Neural progenitor cell (in vitro differentiated cells): ENCODE measurements at places on chromosomes 2 and 18.

- DNase-seq: peak; percentile 24
These were observed 57.7 kb upstream of the MAP4K3 start for GRCh38 chr2:39494784-39495251.

- DNase-seq: no peak
These were observed 88.4 kb upstream of the CRIM1 start for GRCh38 chr2:36267194-36267593.

- no peak for DNase-seq
These were observed 456.7 kb downstream of the SOX11 start for GRCh38 chr2:6148882-6149281.

- DNase-seq: no peak
These were observed 182.4 kb downstream of the SUCLG1 start for GRCh38 chr2:84276590-84277255.

- no peak for DNase-seq
These were observed 2.8 kb downstream of the SYT4 start for GRCh38 chr18:43274526-43274925.

GRCh38 chr2:111537078-111537655, 346.8 kb downstream of the ANAPC1 start:
- DNase-seq: no peak

DNA sequence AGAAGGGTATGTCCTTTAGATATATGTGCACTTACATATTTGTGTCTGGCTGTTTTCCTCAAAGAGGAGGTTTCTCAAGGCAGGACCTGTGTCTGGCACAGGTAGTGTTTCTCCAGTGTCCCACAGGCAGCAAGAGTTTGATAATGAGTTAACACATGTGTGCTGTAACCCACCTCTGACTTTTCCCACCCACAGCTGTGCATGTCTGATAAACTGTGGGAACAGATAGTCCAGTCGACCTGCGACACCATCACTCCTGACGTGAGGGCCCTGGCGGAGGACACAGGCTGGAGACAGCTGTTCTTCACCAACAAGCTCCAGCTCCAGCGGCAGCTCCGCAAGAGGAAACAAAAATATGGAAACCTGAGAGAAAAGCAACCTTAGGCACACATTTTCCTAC, 58.2 kb downstream of the SLC16A14 start:
- no peak for DNase-seq

DNA sequence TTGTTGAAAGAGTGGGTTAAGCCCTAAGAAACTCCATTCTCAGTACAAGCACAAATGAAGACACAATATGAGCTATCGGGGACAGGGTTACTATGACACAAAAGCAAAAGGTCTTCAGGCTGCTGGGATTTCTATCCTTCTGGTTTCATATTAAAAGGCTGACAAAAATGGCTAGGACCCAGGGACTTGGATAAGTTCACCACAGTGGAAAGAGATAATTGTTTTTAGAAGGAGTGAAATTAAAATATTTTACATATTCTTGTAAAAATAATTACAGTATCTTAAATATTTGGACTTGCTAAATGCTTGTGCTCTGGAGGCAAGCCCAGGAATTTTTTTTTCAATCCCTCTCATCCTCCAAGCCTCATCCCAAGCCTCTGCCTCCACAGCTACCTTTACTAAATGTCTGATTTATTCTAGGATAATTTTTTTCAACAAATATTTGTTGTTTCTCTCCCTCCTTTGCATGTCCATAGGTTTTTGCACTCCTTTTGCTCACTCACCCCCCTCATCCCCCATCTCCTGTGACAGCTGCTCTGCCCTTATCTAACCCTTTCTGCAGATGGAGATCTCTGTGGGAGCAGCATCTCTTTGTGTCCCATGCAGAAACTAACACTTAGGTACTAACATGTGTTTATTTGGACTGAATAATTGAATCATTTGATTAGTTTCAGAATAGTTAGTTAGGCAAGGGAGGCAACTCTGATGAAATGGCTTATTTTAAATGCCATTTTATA, 47.8 kb upstream of the NABP1 start:
- no peak for DNase-seq

DNA sequence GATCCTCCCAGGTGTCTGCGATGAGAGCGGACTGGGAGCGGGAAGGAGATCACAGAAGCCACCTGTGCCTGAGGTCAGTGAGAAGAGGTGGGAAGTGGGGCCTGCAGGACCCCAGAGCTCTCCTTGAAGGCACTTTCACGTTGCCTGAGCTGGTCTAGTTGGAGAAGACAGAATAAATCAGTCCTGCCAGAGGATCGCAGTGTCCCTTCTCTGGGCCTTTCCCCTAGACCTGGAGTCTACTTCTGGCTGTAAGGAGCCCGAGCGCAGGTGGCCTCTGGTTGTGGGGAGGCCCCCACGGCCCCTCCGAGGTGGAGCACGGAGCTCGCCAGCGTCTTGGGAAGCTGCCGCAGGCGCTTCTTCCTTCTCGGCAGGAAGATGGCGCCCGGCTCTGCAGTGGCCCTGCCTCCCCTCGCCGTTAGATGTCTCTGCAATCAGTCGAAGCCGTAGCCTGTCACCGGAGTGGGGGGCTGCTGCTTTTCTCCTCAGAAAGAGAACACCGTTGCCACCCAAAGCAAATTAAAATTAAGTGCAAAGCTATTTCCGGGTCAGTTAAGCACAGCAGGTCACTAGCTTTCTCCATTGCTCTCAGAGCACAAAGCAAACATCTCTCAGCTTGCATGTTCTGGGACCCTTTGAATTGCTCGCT, 212.0 kb upstream of the MYT1L start:
- DNase-seq: peak; percentile 66

GRCh38 chr2:65103013-65103715, 26.7 kb downstream of the RAB1A start:
- DNase-seq: peak; percentile 14

DNA sequence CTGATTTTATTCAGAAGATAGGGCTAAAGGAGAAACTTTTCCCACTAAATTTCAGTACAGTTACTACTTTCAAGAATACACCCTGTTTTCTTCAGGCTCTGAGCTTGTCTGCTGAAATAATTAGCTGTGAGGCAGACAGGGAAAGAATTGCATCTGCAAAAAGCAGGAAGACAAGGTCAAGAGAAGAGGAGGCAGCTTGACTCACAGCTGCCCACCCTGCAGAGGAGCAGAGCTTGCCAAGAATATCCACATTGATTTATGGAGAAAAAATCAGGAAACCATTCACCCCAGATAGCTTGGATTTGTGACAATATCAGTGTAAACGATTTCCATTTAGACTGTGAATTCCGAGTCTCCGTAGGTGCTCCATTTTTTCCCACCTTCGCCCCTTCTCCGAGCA, 49.0 kb downstream of the ACTR2 start:
- DNase-seq: no peak

GRCh38 chr2:178482437-178482836, 2.2 kb downstream of the PLEKHA3 start:
- no peak for DNase-seq

DNA sequence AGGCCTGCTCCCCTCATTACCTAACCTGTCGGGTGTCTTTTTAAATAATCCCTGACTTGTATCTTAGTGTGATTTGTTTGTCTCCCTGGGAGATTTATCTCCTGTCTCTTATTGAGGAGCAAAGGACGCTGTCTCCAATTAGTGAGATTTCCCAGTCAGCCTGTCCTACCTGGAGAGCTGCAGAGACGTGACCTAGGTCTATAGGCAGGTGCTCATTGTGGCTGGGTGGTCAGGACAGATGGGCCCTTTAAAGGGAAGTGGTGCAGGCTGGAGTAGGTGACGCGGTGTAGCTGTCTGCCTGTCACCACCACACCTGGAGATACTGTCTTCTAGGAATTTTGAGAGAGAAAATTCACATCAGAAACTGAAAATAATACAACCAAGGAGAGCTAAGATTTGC, 28.0 kb downstream of the PLB1 start:
- no peak for DNase-seq

DNA sequence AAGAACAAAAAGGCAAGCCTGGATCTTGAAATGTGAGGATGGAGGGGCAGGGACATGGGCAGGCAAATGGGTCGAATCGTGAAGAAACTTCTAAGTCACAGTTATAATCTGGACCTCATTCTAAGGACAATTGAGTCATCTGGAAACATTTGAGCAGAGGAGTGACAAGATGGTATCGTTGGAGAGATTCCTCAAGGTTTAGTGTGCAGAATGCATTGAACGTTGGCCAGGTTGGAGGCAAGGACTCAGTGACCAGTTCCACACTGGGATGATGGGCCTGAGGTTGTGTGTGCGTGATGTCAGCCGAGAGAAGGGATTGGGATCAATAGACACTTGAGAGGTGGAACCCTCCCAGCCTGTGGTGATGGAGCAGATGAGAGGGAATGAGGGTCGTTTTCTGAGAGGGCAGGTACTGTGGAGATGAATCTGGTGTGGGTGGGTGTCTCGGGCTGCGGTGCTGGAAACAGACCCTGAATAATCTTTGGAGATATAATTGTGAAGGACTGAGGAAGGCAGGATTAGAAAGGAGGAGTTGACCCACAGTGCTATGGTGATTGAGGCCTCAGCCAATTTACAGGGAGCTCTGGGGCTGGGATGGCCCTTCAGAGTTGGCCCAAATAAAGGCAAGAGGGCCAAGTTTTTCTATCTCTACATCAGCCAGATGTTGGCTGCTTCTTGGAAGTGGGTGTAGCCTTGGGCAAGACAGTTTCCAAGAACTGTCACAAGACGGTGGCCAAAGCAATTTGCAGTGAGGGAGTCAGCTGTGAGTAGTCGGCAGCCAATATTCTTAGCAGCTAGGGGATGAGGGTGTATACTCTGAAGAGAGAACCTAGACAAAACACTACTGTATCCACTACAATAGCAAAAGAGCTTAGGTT, 5.8 kb upstream of the ZNF532 start:
- no peak for DNase-seq

GRCh38 chr2:178799305-178799704, 7.9 kb downstream of the TTN start:
- no peak for DNase-seq

GRCh38 chr2:213290501-213290900, 6.2 kb downstream of the SPAG16 start:
- DNase-seq: no peak

DNA sequence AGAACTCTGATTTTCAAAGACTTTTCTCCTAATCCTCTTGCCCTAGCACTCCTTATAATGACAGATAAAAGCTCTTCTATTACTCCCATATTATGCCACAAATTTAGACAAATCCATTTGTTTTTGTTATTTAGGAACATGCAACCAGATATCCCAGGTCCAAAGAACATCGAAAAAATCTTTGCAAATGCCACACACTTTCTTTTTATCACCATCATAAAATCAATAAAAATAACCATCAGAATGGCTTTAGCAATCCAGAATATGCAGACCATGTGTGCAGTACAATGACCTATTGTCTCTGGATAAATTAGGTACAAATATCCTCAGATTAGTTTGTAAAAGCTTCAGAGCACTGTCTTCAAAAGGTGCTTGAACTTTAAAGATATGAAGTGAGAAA, 376.2 kb upstream of the TCF4 start:
- no peak for DNase-seq

- DNase-seq: no peak
These were observed 391.3 kb downstream of the CMPK2 start for GRCh38 chr2:6474161-6475140.

- DNase-seq: no peak
These were observed 362.7 kb downstream of the CPS1 start for GRCh38 chr2:210919128-210919527.

GRCh38 chr2:1814616-1815015, 70.3 kb upstream of the PXDN start:
- DNase-seq: no peak

GRCh38 chr2:192029089-192029488, 165.6 kb downstream of the TMEFF2 start:
- DNase-seq: peak; percentile 36

GRCh38 chr2:58601017-58601416, 359.9 kb upstream of the FANCL start:
- no peak for DNase-seq

- DNase-seq: no peak
These were observed 25.7 kb downstream of the G6PC2 start for GRCh38 chr2:168926621-168927386.

- no peak for DNase-seq
These were observed 364.7 kb downstream of the GPD2 start for GRCh38 chr2:156800781-156801361.

DNA sequence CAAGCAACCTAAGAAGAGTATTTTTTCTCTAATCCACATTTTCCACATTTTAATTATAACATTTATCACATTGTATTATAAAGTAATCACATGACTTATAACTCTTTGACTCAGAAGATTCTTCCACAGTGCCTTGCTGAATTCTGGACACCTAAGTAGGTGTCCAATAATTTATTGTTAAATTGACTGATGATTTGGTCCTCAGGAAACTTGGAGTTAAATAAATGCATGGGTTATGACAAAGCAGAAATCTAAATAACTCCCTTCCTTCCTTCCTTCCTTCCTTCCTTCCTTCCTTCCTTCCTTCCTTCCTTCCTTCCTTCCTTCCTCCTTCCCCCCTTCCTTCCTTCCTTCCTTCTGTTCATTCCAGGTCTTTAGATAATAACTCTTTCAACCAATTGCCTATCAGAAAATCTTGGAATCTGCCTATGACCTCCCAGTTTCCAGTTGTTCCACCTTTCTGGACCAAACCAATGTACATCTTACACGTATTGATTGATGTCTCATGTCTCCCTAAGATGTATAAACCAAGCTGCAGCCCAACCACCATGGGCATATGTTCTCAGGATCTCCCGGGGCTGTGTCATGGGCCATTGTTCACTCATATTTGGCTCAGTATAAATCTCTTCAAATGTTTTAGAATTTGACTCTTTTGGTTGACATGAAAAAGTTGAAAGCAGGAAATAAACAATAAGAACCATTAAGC, 10.4 kb upstream of the KDSR start:
- no peak for DNase-seq

DNA sequence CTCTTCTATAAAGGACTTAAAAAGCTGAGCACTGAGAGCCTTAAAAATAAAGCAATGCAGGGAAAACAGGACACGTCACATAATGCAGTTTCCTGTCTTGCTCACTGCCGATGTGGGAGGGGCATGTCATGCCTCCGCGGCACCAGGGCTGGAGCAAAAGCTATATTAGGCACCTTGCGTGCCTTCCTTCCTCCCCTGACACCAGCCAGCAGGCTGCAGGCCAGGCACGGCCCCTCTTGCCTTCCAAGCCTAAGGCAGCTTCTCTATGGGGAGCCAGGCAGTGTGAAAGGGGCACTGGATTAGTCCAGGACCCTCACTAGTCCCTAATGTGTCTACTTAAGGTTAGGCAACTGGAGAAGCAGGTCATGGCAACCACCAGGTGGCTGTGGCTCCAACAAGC, 26.3 kb downstream of the MRPL35 start:
- no peak for DNase-seq

- DNase-seq: no peak
These were observed 45.4 kb upstream of the FAHD2A start for GRCh38 chr2:95356821-95357700.

GRCh38 chr2:228474466-228474865, 293.0 kb upstream of the SPHKAP start:
- no peak for DNase-seq

DNA sequence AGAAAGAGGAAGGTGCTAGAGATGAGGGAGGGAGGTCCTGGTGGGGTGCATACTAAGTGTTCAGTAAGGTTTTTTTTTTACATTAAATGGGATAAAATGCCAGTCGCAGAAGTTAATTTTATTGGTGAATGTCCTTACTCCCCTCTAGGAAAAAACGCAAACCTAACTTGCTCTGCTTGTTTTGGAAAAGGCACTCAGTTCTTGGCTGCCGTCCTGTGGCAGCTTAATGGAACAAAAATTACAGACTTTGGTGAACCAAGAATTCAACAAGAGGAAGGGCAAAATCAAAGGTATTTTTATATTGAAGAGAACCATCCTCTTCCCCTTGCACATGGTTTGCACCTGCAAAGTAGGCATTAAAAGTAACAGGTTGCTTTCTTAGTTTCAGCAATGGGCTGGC, 12.7 kb upstream of the IL18R1 start:
- no peak for DNase-seq
